ENCODE measurements at places on chromosomes 6 and 20. TPM values are rescaled to one million over a fixed set of nuclear protein-coding genes. Genes with fewer than 3 reads are reported as not detected.

GRCh38 chr20:46987001-46987400 is 92.4 kb downstream of the EYA2 start:
- DNase-seq = no peak

HLA-DRB5 gene
- not detected for total RNA-seq

GRCh38 chr6:5517796-5518195 is 256.5 kb downstream of the FARS2 start:
- no peak for DNase-seq

GCM1 gene
- total RNA-seq = not detected

ADGRB3 gene
- under 0.01 TPM for total RNA-seq

- DNase-seq = no peak
Observed at GRCh38 chr20:57618764-57619050, 1.5 kb downstream of the ZBP1 start.

DNA sequence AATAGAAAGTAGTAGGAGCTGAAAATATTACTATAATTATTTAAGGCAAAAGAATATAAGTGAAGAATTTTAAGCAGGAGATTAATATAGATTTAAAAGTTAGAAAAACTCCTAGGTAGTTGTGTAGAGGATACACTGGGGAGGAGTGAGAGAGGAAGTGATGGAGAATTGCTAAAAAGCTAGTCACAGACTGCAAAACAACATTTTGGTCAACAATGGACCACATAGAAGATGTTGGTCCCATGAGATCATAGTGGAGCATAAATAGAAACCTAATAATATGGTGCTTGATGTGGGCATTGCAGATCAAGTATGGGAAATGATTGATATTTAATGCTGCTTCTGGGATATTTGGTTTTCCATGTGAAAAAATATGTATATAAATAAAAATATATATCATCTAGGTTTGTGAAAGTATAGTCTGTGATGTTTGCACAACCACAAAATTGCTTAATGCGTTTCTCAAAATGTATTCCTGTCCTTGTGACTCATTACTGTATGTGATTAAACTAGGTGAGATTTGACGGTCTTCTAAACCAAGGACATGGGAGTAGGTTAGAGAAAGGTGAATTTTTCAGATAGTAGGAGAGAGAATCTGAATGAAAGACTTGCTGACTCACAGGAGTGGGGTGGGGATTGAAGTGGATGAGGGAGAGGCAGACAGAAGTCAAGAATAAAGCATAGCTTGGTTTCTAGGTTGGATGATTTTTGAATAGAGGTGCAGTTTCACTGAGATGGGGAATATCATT is 174.0 kb downstream of the BCKDHB start:
- DNase-seq = peak; percentile 8

DNA sequence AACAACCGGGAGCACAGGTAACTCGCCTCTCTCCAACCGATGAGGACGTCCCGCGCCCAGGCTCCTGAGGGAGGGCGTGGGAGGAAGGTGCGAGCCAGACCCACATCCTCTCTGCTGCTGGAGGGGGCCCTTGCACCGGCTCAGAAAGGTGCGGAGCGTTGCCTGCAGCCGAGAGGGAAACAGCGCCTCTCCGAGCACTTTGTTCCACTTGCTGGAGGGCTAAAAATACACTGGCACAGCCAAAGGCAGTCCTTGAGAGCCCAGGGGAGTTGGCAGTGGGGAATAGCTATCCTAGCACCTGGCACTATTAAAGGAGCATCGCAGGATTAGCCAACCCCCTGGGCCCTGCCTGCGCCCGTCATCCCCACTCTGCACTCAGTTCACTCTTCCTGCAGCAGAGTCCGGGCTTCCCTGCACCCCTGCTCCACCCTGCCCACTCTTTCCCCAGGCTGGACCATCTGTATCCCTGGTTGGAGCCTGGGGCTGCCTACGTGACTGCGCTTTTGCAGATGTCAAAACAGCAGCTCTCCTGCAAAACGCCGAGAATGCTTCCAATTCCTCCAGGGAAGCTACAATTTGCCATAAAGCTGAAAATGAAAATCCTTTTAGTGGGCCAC is 108.9 kb downstream of the SNX5 start:
- DNase-seq = no peak

DNA sequence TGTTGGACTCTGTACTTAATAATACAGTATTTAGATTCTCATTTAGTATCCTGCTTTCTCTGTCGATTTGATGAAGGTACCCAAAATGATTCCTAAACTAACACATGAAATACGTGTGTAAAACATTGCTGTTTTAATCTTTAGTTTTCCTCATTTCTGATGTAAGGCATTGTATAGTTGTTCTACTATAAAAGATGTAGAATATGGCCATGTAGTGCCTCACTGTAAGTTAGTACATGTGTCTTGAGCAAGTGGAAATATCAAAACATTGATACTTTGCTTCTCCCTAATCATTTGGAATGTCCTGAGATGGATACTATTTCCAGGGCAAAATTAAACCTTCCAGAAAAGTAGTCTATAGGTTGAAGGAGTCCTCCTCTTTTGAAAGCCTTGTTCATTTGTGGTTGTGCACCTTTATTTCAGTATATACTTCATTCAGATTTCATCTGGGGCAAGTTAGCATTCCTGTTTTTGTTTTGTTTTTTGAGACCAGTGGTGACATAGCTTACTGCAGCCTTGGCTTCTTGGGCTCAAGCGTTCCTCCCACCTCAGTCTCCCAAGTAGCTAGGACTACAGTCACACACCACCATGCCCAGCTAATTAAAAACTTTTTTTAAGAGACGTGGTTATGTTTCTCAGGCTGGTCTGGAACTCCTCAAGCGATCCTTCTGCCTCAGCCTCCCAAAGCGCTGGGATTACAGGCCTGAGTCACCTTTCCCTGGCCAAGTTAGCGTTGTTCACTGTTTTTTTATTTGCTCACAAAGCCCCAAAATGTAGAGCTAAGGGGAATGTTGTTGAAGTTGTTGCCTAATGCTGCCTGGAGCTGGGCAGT is 11.6 kb downstream of the SRSF3 start:
- DNase-seq = peak; percentile 56

ADGB gene
- not detected for total RNA-seq

MLN gene
- not detected for total RNA-seq

DNA sequence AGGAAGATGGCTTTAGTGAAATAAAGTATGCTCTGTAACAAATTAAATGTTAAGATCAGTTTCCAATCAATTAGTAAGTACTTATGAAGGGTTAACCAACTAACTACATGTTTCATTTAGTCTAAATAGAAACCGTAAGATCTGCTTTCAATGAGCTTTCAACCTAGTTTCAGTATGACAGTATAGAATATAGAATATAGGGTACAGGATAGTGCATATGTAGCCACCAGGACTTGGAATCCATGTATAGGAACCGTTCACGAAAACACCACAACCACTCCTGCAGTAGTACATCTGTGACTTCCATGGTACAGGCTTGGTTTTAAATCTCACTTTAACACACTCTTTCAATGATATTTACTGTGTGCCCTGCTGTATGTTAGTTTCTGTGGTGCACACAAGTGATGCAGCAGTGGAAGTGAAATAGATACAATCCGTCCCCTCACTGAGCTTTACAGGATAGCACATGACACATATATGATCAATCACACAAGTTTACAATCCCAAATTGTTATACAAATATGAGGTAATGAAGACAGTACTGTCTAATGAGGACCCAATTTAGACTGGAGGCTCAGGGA is 479.7 kb upstream of the MARCKS start:
- DNase-seq = no peak

DNA sequence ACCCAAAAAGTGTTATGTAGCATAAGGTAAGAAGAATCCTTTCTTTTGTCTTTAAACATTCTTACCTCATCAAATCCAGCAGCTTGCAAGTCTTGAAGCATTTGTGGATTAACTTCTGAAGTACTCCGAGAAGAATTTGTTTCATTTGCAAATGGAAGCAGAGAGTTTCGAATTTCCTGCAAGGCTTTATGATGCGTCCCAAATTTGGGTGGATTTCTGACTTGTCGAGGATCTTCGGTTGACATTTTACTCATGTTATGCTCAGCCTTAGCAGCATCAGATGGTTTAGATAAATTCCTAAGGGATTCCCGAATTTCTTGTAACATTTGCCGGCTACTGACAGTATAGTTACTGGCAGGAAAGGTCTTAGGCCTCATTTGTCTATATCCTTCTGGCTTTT is 16.2 kb downstream of the LATS1 start:
- DNase-seq = no peak

- DNase-seq = peak; percentile 83
Observed at GRCh38 chr6:106547601-106548453, 81.5 kb downstream of the RTN4IP1 start.

- no peak for DNase-seq
Observed at GRCh38 chr6:107554326-107554725, 64.4 kb downstream of the SOBP start.

DNA sequence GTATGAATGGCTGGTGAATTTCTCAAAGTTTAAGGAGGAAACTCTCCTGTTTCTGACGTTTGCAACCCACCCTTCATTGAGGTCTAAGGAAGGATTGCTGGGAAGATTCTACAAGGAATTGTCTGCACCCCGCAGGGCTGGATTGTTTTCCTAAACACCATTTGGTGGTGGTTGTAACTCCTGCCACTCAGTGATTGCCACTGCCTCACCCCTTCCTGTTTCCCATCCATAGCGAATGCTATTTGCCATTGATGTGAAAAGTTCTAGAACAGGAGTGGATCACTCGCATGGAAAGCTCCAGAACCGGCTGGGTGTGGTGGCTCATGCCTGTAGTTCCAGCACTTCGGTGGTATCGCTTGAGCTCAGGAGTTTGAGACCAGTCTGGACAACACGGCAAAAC is 8.7 kb upstream of the DSP start:
- DNase-seq = no peak

GRCh38 chr6:101462576-101462975 is 69.1 kb downstream of the GRIK2 start:
- DNase-seq = peak; percentile 14

- DNase-seq = peak; percentile 40
Observed at GRCh38 chr6:1767481-1768246, 157.9 kb downstream of the FOXC1 start.

BFSP1 gene
- total RNA-seq = 2.9 TPM

FAM217B gene
- total RNA-seq = 5.6 TPM
